8988T (cell line): ENCODE measurements at places on chromosomes 7 and 10.

DNA sequence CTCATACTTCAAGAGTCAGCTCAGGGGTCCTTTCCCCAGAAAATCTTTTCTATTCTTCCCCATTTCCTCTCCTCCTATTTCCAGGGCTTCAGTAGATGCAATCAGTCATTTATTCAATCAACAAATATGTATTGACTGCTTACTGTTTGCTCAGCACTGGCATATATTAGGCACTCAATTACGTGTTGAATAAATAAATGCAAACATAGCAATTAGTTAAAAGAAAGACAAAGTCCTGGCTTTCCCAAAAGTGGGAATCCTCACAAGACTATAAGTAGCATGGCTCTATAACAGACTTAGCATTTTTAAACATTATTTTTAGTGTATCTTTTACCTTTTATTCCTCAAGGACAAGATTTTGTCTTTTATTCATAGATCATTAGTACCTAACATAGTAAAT, 111.6 kb downstream of the CHCHD3 start:
- DNase-seq = no peak

DNA sequence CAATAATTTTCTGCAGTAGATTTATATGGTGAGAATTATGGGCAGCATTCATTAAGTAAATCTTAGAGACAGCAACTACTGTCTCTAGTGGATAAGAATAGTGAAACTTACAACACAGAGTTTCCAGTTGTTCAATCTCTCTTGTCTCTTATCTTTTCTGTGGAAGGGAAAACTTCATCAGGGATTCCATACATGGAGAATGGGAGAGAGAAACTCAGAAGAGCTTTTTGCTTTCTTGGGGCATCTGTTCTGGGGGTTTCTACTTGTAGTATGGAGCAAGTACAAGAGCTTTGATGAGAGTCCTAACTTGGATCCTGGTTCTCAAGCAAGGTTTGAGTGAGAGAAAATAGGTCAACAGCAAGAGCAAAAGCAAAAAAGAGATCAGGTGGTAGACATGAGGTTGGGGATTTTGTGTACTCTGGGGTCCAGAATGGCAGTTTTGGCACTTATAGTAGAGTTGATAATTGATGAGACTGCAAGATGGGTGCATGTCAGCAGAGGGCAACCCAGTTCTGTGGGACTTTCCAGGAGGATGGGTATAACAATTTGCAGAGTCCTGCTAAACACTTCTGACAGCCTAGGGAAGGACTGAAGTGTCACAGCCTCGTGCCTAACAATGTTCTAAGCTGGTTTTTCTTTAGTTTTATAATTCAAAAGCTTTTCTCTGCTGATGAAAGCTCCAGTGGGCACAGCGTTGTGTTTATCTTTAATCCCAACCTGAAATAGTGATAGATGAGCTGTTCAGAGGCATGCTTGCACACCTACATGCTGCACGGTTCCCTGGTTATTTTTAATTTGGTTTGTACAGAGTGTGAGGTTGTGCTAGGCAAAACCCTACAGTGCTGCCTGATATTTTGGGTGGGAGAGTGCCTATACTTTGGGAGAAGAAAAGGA, 32.0 kb upstream of the STRIP2 start:
- no peak for DNase-seq

GRCh38 chr7:7476381-7476780, 59.3 kb downstream of the COL28A1 start:
- DNase-seq = no peak

GRCh38 chr7:129066290-129067131, 11.6 kb upstream of the TNPO3 start:
- no peak for DNase-seq

DNA sequence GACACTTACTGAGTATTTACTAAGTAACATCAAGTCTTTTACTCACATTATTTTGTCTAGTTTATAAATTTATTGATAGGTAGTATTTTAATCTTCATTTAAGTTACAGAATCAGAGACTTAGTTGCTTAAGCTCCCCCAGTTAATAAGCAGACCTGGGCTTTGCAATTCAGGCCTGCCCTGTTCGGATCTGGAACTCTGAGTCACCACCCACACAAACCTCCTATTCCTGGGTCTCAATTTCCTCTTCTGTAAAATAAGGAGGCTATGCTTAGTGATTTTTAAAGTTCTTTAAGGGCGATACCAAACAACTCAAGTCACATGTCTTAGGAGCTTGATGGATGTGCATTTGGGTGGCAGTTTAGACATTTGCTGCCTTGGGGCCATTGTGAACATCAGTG, 3.5 kb upstream of the MGAM start:
- no peak for DNase-seq

DNA sequence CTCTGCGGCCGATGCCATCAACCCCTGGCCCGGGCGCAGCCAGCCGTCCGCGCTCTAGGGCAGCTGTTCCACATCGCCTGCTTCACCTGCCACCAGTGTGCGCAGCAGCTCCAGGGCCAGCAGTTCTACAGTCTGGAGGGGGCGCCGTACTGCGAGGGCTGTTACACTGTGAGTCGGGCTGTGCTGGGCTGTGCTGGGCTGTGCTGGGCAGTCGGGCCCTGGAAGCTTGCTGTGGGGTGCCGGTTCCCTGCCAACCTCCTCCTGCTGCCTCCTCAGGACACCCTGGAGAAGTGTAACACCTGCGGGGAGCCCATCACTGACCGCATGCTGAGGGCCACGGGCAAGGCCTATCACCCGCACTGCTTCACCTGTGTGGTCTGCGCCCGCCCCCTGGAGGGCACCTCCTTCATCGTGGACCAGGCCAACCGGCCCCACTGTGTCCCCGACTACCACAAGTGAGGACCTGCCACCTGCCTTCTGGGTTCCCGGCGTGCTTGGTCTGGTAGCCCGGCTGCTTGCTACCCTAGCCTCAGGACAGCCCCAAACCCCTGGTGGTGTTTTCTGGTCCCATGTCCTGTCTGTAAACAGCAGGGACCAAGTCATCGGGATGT, 7.5 kb downstream of the ZYX start:
- DNase-seq = no peak

- DNase-seq = no peak
These were observed 23.4 kb upstream of the VAX1 start for GRCh38 chr10:117161386-117162033.

DNA sequence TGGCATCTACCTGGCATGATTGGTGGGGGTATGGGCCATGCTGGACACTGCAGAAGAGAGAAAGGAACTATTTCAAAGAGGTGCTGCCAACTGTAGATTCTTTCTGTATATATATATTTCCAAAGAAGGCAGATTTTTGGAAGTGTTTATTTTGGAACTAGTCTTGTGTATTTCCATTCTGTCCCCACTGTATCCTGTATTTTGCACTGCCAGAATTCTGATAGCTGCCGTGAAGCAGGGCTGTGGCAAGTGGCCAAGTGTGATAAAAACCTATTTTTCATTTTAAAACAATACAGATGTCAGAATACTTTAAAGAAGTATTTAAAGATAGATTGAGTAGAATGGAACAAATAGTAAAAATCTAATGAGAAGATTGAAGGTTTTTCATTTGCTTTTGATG, 17.1 kb downstream of the MCU start:
- DNase-seq = no peak

DNA sequence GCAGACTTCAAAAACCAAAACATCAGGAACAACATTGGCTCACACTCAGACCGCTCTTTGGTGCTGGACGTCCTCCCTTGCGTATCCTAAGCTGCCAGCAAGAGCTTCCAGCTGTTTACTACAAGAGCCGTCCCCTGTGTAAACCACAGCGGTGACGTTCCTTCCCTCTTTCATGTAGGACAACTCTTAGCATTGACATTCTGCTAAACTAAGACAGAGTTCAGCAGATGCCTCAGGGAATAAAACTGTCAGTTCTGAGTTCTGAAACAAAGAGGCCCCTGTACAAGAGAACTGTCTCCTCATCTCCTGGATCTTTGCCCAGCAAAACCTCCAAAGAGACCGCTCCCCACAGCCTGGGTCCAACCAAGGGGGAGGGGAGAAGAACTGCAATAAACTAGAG, 57.8 kb upstream of the OPALIN start:
- DNase-seq = no peak

DNA sequence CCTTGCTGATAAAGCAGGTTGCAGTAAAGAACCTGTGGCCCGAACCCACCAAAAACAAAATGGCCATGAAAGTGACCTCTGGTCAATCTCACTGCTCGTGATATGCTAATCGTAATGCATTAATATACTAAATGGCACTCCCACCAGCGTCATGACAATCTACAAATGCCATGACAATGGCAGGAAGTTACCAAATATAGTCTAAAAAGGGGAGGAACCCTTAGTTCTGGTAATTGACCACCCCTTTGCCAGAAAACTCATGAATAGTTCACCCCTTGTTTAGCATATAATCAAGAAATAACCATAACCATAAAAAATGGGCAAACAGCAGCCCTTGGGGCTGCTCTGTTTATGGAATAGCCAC, 1139.4 kb upstream of the LRRN3 start:
- DNase-seq = no peak

DNA sequence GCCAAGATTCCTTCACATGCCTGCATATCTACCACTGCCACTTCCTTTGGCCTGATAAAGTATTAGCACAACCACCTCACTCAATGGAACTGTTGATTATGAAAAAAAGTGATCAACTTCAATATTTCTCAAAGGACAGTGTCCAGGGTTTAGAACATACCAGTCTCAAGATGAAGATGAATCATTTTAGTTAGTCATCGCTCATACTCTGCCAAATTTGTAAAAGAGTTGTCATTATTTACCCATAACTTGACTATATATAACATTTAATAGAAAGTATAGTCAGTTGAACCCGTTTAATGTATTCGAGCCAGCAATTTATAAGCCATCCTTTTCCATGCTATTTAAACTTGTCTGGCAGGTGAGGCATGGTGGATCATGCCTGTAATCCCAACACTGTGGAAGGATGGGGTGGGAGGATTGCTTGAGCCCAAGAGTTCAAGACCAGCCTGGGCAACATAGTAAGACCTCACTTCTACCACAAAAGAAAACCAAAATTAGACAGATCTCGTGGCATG, 33.2 kb downstream of the SPAM1 start:
- no peak for DNase-seq

DNA sequence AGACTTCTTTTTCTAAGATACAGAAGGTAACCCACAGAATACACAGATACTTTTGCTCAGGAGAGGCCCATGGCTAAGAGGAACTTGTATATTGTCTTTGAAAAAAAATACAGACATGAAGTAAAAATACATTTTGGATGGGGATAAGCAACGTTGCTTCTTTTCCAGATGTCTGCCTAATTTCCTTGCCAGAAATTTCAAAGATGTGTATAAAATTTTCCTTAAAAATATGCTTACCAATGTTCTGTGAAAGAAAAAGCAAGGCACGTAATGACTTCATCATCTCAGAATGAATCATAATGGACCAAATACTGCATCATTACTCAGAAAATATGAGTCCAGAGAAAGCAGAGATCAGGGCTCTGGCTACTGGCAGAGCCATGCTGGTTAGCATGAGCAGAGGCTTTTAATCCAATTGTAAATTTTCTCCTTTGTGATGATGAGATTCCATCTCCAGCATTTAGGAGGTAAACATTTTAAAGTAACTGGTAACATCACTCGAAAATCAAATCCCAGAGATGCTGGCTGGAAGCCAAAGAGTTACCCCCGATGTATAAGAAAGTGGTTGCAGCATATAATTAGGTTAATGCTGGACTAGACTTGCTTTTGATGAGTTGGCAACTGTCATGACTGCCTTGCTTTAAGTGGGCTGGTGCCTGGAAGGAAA, 272.5 kb downstream of the SEMA3A start:
- DNase-seq = no peak
